ENCODE measurements at places on chromosomes 6 and 20. TPM values are rescaled to one million over a fixed set of nuclear protein-coding genes. Genes with fewer than 3 reads are reported as not detected.
A peak's percentile ranks its signal among the peaks of the same experiment; 100 is the strongest.

The CTAGE9 gene
- total RNA-seq, result not detected

The ZNF334 gene
- not detected for total RNA-seq

The DEFB132 gene
- total RNA-seq, result not detected

The KCNB1 gene
- not detected for total RNA-seq

The TCP11 gene
- total RNA-seq, result not detected

The FGD2 gene
- total RNA-seq, result 0.19 TPM

The HLA-DRB1 gene
- total RNA-seq, result 141 TPM

The ENPP5 gene
- 18.7 TPM for total RNA-seq

The BFSP1 gene
- 0.81 TPM for total RNA-seq

The AGER gene
- 14.3 TPM for total RNA-seq

- no peaks in the 10 kb centered on the region for H3K36me3 ChIP-seq
- no peak for DNase-seq
- H3K27me3 ChIP-seq, result no peaks in the 10 kb centered on the region
- H3K4me3 ChIP-seq, result no peak overlapping the region
- no peak overlapping the region for H3K27ac ChIP-seq
- no peaks in the 10 kb centered on the region for H3K4me1 ChIP-seq
Measured at GRCh38 chr20:19511931-19512330, 246.1 kb upstream of the RIN2 start.

DNA sequence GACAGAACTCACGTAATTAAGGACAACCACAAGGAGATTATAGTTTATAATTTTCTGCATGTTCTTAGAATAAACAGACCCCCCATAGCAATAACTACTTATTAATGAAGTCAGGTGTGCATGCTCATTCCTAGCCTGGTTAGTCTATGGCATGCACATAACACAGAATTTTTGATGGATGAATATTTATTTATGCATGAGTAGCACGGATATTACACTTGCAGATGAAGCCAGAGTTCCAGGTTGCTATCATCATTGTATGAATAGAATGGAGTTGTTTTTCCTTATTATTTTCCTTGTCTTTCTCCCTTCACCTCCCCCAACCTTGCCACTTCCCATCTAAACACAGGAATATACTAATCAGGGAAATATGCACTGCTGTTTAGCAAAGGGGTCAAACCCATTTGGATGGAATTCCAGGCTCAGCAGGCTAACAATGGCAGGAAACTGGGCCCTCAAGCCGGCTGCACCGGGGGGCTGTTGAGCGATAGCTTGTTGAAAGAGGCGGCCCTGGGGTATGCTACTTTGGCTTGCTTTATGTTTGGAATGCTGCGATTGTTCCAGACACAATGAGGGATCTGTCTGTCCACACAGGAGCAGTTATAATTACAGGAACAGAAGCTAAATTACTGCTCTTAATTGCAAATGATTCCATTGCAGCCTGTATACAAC is 112.6 kb downstream of the TMEM170B start:
- H3K36me3 ChIP-seq, result no peaks in the 10 kb centered on the region
- H3K4me3 ChIP-seq, result no peak overlapping the region
- no peaks in the 10 kb centered on the region for H3K27me3 ChIP-seq
- no peak overlapping the region for H3K27ac ChIP-seq
- DNase-seq, result no peak
- peaks cover 7% of the 10 kb centered on the region for H3K4me1 ChIP-seq

DNA sequence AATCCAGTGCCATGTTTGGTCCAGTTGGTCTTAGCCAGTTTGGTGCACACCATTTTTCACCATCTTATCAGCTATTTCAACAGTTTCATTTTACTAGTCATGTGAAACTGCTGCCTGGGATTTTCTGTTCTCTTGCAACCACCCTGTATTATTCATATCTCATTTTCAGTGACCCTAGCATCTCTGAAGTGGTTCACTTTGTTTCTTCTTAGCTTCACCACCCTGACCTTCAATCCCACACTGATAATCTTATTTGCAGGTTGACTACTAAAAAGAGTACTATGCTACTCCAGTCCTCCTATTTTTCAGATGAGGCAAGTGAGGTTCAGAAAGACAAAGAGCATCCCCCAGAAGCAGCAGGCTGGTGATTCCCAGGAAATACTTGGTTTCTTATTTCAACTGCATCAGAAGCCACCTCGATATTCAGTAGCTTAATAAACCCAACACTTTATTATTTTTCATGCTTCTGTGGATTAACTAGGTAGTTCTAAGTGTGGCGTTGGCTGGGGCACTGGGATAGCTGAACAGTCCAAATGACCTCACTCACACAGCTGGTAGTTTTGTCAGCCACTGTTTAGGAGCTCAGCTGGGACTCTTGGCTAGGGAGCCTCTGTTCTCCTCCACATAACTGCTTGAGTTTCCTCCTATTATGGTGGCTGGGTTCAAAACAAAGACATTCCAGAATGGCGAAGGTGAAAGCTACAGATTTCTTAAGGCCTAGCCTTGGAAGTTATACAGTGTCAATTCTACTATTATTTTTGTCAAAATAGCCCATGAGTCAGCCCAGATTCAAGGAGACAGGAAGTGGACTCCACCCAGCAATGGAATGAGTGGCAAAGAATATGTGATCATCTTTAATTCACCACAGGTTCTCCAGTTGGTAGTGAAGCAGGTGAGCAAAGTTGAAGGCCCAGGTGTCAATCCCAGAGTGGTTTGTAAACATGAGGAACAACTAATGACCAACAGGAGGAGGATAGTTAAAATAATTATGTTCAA is 40.6 kb downstream of the BPIFB4 start:
- no peak overlapping the region for H3K27ac ChIP-seq
- no peaks in the 10 kb centered on the region for H3K36me3 ChIP-seq
- H3K4me1 ChIP-seq, result no peaks in the 10 kb centered on the region

GRCh38 chr6:54920628-54921027 is 74.1 kb downstream of the FAM83B start:
- no peaks in the 10 kb centered on the region for H3K36me3 ChIP-seq
- H3K4me1 ChIP-seq, result no peaks in the 10 kb centered on the region
- no peaks in the 10 kb centered on the region for H3K27me3 ChIP-seq
- no peak for DNase-seq
- no peak overlapping the region for H3K27ac ChIP-seq

DNA sequence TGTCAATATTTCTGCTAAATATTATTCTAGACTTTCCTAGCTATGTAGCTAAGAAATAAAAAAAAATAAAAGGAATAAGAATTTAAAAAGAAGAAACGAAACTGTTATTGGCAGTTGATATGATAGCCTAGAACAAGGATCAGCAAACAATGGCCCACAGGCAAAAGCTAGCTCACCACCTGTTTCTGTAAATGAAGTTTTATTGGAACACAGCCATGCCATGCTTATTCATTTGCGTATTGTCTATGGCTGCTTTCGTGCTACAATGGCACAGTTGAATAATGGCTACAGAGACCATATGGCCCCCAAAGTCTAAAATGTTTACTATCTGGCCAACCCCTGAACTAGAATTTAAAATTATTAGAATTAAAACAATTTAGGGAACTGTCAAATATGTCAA is 952.6 kb upstream of the MAP3K7 start:
- H3K4me1 ChIP-seq, result no peaks in the 10 kb centered on the region
- no peaks in the 10 kb centered on the region for H3K36me3 ChIP-seq
- no peak for DNase-seq
- H3K27me3 ChIP-seq, result no peaks in the 10 kb centered on the region
- no peak overlapping the region for H3K27ac ChIP-seq

DNA sequence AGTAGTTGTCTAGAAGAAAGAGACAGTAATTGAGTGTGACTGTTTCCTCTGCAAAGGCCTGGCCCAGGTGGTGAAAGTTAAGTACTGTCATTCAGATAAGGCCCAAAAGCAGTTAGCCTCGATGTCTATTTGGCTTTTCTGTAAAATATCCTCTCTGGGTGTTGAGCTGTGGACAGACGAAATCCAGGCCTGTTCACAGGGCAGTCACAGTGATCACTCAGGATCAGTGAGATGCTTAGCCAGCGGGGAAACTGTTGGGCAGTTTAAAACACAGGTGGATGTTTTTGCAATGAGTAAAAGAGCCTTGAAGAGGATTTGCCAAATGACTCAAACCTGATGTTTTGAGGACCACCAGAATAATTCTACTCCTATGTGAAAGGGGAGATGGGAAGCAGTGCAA is 22.0 kb upstream of the PRDM1 start:
- no peaks in the 10 kb centered on the region for H3K36me3 ChIP-seq
- H3K4me1 ChIP-seq, result no peaks in the 10 kb centered on the region
- H3K27ac ChIP-seq, result no peak overlapping the region
- H3K4me3 ChIP-seq, result no peak overlapping the region
- DNase-seq, result no peak

- peak overlapping the region; percentile 74 for H3K27ac ChIP-seq
- H3K27me3 ChIP-seq, result no peaks in the 10 kb centered on the region
- H3K4me1 ChIP-seq, result no peaks in the 10 kb centered on the region
- DNase-seq, result no peak
- peaks cover 50% of the 10 kb centered on the region for H3K36me3 ChIP-seq
- H3K4me3 ChIP-seq, result peak overlapping the region; percentile 89
Measured at GRCh38 chr6:156776470-156776839, 723 bp upstream of the ARID1B start.

DNA sequence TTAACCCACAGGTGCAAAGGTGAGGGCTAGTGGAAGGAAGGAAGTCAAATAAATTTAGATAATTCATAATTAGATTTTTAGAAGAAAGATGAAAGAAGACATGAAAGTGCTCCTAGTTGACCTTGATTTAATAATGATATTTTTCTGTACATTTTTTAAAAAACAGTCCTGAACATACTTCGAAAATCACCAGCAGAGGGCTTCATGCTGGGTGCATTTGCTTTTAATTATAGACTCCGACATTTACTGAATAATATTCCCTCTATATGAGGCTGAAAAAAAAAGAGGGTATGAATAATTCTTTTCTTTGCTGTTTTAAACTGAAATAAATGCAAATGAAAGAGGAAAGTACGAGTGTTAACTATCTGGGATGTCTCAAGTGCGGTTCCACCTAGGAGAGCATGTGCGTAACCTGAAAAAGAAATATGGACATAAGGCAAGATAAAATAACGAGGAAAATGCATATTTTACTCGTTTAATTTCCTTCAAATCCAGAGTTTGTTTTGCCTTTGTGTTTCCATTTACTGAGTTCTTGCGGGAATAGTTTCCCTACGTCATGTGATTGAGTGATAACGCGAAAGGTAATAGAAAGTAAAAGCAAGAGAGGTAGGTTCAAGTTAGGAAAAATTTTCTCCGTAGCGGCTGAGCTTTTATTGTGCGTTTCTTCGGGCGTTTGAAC is 3.1 kb upstream of the TFAP2B start:
- H3K36me3 ChIP-seq, result peaks cover 8% of the 10 kb centered on the region
- H3K27me3 ChIP-seq, result peaks cover 63% of the 10 kb centered on the region
- peak overlapping the region; percentile 80 for H3K4me3 ChIP-seq
- H3K27ac ChIP-seq, result no peak overlapping the region
- no peak for DNase-seq
- peaks cover 12% of the 10 kb centered on the region for H3K4me1 ChIP-seq

DNA sequence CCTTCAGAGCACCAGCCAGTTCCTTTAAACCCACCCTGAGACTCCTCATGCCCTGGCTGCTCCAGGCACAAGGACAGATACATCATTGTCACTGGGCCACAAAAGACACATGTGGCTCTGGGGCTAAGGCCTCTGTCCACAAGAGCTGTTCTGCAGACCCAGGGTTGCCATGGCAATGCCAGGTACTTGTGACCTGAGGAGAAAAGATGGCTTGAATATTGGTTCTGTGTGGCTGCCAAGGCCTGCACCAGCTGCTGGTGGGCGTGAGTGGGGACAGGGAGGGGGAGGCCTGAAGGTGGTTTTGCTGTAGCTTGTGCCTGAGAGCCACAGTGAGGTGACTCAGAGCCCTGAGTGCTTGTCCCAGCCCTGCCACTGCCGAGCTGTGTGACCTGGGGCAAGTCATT is 31.8 kb downstream of the SAYSD1 start:
- no peak for DNase-seq
- H3K27me3 ChIP-seq, result peaks cover 39% of the 10 kb centered on the region
- H3K4me1 ChIP-seq, result no peaks in the 10 kb centered on the region
- no peak overlapping the region for H3K4me3 ChIP-seq
- no peaks in the 10 kb centered on the region for H3K36me3 ChIP-seq

GRCh38 chr6:168538892-168539811 is 98.2 kb downstream of the SMOC2 start:
- no peaks in the 10 kb centered on the region for H3K36me3 ChIP-seq
- no peaks in the 10 kb centered on the region for H3K4me1 ChIP-seq
- H3K27me3 ChIP-seq, result no peaks in the 10 kb centered on the region
- DNase-seq, result no peak
- no peak overlapping the region for H3K4me3 ChIP-seq

- no peaks in the 10 kb centered on the region for H3K4me1 ChIP-seq
- no peak overlapping the region for H3K4me3 ChIP-seq
- no peak overlapping the region for H3K27ac ChIP-seq
- H3K27me3 ChIP-seq, result no peaks in the 10 kb centered on the region
- H3K36me3 ChIP-seq, result no peaks in the 10 kb centered on the region
Measured at GRCh38 chr6:145045582-145045981, 689.7 kb downstream of the EPM2A start.

GRCh38 chr20:32962053-32962452 is 42.2 kb downstream of the SUN5 start:
- no peaks in the 10 kb centered on the region for H3K36me3 ChIP-seq
- DNase-seq, result no peak
- H3K4me1 ChIP-seq, result no peaks in the 10 kb centered on the region
- H3K27me3 ChIP-seq, result peaks cover 86% of the 10 kb centered on the region

DNA sequence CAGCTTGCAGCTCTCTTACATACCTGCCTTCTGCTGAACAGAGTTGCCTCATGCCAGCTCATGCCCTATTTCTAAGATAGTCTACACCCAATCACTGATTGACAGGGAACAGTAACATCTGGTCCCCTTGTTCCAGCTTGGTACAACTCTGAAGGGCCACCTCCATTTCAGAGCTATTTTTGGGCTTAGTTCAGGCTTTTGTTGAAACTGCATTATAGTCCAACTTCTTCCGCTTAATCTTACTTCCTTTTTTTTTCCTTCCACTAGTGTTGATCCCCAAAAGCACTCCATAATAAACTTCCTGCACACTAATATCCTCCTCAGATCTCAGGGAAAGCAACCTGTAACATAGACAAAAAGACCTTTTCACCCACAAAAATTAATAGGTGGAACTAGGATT is 65.7 kb upstream of the TNFRSF21 start:
- no peak overlapping the region for H3K27ac ChIP-seq
- no peaks in the 10 kb centered on the region for H3K36me3 ChIP-seq
- H3K27me3 ChIP-seq, result no peaks in the 10 kb centered on the region

DNA sequence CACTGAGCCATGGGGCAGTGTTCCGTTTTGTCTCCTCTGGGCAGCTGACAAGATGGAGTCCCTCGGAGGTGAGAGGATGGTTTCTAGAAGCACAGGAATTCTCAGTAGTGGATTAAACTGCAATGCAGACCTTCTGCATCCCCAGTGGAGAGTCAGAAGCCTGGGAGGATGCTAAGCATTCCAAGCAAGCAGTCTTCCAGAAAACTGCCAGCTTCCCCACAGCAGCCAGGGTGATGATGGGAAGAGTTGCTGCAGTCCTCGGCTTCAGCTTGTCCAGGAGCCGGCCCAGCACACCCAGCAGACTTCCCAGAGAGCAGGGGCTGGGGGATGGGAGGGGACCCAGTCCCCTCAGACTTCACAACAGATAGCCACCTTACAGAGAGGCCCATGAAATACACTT is 163.6 kb downstream of the LY86 start:
- peaks cover 8% of the 10 kb centered on the region for H3K4me1 ChIP-seq
- H3K27ac ChIP-seq, result no peak overlapping the region
- H3K27me3 ChIP-seq, result no peaks in the 10 kb centered on the region
- H3K4me3 ChIP-seq, result no peak overlapping the region
- peaks cover 5% of the 10 kb centered on the region for H3K36me3 ChIP-seq

All from Calu3 (cell line).